ENCODE measurements at places on chromosomes 6 and 20.

DNA sequence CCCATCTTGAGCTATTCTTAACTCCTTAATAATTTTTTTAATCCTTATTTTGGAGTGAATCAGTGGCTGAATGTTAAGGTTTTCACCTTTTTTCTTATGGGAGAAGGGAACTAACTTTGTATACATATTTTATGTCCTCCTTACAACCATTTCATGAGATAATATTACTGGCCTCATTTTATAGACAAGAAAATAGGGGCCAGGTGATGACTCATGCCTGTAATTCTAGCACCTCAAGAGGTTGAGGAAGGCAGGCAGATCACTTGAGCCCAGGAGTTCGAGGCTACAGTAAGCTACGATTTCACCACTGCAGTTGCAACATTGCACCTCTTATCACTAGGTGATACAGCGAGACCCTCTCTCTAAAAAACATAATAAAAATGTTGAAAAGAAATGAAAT is 128.7 kb downstream of the TMEM242 start:
- DNase-seq = no peak

- DNase-seq = no peak
Observed at GRCh38 chr6:33716890-33717632, 5.6 kb upstream of the UQCC2 start.

GRCh38 chr20:48406498-48406897 is 421.3 kb downstream of the PREX1 start:
- no peak for DNase-seq

DNA sequence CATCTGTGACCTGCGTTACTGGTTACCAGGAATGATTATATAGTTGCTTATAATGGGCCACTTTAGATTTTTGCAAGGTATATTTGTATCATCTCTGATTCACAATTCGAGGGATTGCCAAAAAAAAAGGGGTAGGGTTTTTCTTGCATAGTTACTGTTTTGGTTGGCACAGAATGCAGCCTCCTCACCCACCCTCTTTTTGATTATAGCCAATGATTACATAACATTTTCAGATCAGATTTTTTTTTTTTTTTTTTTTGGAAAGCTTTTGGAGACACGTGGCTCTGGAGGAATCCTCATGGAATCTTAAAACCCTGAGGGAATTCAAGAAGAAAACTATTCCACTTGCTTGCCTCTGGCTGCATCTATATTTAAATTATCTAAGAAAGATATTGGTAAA is 53.7 kb downstream of the UST start:
- DNase-seq = no peak

GRCh38 chr6:92329208-92329847 is 1090.0 kb downstream of the EPHA7 start:
- DNase-seq = no peak

DNA sequence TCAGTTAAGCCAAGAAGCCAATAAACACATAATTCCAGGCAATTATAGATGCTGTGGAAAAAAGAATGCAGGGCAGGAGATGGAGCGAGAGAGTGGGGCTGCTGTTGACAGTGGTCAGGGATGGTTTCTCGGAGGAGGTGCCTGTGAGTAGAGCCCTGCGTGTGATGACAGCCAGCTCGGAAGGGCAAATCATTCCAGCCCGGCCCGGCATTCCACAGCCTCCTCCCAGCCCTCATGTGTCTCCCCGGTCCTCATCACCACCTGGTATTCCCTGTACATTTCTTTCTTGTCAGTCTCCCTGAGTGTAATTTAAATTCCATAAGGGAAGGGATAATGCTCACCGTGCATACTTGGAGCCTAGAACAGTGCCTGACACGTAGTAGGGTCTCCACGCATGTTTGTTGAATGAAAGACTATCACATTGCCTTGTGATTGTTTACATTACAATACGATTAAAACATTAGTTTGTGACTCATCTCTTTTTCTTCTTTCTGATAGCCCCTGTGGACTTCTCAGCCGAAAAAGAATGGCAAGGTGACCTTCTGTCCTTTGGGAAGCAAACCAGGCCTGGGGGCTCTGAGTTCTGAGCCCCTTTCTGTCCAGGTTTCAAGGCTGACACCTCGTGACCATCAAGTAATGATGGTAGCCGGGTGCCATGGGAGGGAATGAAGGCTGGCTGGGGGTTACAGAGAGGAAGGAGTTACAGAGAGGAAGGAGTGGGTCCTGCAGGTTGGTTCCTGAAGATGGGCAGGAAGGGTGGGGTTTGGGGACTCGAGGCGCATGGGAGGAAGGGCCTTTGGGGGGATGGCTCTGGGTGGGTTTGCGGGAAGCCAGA is 379.5 kb upstream of the SULF2 start:
- DNase-seq = no peak

DNA sequence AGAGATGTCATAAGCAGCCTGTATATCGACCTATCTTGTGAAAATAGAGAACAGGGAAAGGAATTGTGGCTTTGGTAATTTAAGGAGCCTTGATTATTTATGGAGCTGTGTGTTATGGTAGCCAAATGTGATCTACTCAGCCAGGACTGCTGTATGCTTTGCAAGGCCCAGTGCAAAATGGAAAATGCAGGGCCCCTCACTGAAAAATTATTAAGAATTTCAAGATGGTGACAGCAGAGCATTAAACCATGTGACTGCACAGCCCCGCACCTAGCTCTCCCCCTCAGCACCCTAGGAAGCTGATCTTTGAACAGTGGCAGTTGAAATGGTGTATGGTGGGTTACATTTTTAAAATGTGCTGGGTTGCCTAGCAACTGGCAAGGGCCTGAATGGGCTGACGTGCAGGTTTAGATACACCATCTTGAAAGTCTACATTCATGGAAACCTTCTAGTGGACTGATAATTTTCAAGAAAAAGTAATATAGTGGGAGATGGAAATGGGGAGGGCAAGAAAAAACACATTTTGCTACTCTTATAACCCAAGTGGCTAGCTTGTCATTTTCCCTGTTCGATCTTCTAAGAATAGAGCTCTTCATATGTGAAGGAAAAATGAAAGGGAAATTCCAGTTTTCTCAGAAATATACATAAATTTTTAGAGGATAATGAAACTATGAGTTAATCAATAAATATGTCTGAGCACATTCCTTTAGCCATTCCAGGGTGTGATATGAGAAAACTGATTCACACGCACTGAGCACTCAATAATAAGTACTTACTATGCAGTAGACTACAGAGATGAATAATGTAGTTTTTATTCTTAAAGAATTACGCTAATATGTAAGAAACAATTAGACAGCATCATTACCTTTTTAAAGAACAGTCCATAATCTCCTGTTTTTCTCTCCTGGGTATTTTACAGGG is 208.0 kb downstream of the ARHGAP18 start:
- DNase-seq = no peak

DNA sequence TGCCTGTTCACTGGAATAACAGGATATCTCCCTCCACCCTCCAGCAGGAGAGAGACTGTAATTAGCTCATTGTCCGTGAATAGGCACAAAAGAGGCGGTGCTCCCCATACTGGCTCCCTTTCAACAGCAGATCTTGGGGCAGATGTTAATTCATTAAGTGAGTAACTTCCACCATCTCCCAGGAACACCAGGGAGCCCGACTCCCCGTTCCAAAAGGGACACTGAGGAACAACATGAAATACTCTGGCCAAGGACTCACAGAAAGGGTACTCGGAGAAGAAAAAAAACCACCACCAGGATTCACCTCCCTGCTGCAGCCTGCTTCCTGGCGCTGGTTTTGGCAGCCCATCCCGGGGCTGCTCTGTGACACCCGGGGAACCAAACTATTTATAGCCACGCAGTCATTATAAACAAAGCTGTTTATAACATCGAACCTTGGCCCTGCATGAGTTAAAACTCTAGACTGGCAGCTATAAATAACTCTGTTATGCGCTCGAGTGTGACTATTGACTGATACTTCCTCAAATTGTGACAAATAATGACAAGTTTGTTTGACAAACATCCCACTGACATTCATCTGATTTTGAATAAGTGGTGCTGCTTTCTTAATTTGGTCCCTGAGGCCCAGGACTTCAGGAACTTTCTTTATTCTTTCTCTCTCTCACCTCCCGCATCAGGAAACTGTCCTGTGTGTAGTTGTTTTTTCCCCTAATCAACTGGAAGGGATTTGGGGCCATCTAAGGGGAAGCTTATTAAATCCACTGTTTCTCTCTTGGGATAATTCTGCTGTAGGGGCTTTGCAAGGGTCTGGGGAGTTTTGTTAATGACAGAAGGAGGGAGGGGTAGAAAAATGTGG is 521.6 kb downstream of the CD83 start:
- DNase-seq = no peak

GRCh38 chr20:5309971-5310370 is 6.8 kb downstream of the PROKR2 start:
- DNase-seq = no peak

- DNase-seq = no peak
Observed at GRCh38 chr20:45052698-45053429, 48.1 kb downstream of the KCNS1 start.

DNA sequence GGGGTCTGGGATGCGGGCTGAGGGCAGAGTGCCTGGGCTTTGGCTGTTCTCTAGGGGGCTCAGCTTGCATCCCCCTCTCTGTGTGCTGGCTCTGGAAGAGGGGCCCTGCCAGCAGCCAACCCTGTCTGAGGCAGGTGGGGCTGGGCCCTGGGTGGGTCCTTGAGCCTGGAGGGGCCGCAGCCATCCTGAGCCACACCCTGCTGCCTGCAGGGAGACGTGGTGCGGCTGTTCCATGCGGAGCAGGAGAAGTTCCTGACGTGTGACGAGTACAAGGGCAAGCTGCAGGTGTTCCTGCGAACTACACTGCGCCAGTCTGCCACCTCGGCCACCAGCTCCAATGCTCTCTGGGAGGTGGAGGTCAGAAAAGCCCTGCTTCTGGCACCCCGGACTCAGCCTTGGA is 41.2 kb downstream of the ITPR3 start:
- no peak for DNase-seq

GRCh38 chr6:37889486-37889885 is 70.0 kb downstream of the ZFAND3 start:
- DNase-seq = no peak

DNA sequence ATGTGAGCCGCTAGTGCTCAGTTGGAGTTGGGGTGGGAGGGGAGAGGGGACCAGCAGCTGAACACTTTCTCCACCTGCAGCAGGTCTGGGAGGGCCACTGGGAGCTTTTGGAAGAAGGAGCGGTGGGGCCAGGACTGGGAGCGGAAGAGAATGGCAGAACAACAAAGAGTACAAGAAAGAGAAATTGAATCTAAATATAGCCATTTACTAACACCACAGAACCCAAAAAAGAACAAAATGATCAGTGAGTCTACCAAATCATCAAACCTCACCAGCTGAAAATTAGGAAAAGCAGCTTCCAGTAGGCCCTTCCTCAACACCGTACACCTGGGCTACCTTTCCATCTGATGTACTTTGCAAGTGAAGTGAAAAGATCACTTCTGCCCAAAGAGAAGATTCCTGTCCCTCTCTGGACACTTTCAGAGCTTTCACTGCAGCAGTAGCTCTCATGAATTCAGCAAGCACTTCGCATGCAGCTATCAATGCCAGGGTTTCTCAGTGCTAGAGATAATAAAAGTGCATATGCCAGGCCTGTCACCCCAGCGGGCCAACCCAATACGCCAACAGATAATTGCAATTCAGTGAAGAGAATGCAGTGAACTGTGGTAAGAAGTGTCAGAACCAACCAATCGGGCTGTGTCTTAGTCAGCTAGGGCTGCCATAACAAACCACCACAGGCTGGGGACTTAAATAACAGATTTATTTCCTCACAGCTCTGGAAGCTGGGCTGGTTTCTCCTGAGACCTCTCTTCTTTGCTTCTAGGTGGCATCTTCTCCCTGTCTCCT is 597 bp downstream of the LY86 start:
- DNase-seq = no peak
